ENCODE measurements at places on chromosomes 3 and 15.

DNA sequence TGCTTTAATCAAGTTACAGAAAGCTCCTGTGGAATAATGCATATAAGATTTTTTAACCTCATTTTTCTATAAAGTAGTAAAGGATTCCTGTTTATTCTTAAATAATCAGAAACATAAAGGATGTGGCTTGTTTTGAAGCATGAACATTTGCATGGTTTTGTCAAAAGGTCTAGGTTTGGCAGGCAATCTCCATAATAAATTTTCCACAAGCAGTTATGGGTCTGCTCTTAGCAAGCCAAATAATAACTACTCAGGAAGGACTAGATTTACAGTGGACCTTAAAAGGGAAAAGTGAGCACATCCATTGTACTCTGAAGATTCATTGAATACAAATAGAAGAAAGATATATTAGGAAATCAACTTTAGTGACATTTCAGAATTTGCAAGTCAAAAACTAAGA is 407.3 kb upstream of the CBLB start:
- no peak for DNase-seq

- no peak for DNase-seq
Measured at GRCh38 chr3:143315766-143316165, 196.2 kb downstream of the CHST2 start.

DNA sequence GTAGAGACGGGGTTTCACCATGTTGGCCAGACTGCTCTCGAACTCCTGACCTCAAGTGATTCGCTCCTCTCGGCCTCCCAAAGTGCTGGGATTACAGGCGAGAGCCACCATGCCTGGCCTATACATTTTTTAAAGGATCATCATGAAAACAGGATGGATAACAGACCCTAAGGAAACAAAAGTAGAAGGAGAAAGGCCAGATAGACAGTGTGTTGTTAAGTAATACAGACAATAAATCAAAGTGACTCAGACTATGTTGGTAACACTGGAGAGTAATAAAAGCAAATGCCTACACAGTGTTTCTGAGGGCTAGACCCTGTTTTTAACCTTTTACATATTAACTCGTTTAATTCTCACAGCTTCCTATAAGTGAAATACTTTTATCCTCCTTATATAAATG is 133.8 kb upstream of the MCTP2 start:
- no peak for DNase-seq

DNA sequence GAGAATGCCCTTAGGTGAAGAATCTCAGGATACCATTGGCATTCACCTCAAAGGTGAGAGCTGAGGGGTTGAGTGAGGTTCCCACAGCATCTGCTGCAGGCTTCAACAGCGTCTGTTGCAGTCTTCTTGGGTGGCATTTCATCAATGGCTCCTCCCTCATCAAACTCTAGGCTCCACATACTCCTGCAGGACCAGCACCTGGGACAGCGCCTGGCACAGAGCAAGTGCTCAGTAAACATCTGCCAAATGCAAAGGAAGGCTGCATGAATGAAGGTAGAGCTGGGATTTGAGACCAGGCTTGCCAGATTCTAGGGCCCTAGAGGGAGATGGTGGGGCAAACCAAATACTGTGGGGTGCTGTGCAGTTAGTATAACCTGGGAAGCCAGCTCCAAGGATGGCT is 9.6 kb downstream of the TRH start:
- DNase-seq: no peak

DNA sequence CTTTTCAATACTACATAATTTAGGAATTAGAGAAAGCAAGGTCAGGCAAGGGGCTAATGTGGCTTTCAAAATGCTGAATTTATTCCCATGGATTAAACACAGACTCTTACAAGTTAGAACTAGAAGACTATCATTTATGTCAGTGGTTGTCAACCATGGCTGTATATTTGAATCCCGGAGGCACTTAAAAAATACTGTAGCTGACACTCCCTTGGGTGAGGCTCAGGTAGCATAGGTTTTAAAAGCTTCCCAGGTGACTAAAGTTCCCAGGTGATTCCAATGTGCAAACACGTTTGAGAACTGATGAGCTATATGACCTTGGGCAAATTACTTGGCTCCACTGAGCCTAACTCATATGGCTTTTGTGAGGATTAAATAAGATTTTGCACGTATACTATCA is 29.6 kb downstream of the AAGAB start:
- DNase-seq: no peak

- DNase-seq: no peak
Measured at GRCh38 chr15:52008698-52009434, 10.2 kb upstream of the MAPK6 start.

DNA sequence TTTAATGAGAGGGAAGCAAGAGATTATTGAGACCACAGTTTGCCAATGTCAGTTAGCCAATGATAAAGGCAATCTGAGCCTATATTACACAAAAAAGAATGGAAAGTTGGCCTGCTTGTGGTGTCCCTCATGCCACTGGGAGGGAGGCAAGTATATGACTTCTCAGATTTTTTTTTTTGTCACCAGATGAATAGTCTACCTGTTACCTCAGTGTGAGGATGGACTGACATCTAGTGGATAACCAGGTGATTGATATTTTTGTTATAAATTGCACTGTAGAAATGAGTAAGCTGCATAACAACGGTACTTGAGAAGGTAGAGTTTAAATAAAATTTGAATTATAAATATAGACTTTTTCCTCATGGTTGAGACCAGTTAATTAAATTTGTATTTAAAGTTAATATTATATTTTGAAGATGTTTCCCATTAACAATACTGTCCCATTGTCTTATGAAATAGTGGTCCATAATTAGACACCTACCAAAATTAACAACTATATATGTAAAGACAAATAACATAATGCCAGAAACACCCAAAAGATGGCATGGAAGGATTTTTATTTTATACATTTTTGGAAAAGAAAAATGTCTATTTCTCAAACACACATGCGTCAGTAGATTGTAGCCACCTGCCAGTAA is 237.8 kb upstream of the GADL1 start:
- peak; percentile 50 for DNase-seq

DNA sequence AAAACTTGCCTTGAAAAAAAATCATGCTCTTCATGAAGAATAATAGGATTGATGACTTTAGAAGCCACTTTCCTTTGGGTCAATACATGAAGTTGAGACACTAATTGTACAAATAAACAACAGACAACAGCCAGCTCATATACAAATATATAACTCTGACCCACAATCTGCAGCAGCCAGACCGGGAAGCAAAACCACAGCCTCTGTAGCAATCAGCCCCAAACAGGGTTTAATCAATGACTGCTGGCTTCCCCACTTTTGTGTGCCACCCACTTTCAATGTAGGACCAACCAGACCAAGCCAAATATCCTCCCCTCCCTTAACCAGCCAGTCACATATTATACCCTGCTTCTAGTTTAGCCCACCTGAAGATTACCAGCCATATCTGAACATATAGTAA is 39.0 kb downstream of the IFT57 start:
- no peak for DNase-seq

GRCh38 chr3:176873261-176873660 is 324.0 kb downstream of the TBL1XR1 start:
- no peak for DNase-seq

- DNase-seq: no peak
Measured at GRCh38 chr3:23667536-23668429, 138.0 kb upstream of the UBE2E1 start.

GRCh38 chr3:76827701-76828226 is 212.1 kb upstream of the ROBO2 start:
- DNase-seq: no peak

DNA sequence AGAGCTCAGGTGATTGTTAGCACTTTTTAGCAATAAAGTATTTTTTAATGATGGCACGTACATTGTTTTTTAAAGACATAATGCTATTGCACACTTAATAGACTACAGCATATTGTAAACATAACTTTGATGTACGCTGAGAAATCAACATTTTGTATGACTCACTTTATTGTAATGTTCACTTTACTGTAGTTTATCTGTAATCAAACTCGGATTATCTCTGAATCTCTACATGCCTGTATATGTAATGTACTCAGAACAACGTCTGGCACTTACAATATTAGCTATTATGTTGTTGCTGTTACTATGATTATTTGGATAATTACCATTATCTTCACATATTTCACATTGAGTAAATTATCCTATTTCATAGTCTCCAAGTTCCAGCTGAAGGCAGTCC is 137.9 kb upstream of the CHRM5 start:
- DNase-seq: no peak

DNA sequence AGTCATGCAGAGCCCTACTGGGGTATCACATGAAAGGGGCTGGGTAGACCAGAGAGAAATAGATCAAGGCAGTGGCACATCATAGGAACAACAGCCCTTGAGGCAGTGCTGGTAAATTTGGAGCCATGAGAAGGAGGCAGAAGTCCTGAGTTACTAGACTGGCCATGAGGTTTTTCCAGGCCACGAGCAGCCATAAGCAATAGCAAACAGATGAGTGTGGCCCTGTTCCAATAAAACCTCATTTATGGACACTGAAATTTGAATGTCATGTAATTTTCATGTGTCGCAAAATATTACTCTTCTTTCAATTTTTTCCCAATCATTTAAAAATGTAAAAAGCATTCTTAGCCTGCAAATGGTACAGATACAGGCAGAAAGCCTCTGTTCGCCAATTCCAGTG is 28.1 kb upstream of the LRRN1 start:
- no peak for DNase-seq

DNA sequence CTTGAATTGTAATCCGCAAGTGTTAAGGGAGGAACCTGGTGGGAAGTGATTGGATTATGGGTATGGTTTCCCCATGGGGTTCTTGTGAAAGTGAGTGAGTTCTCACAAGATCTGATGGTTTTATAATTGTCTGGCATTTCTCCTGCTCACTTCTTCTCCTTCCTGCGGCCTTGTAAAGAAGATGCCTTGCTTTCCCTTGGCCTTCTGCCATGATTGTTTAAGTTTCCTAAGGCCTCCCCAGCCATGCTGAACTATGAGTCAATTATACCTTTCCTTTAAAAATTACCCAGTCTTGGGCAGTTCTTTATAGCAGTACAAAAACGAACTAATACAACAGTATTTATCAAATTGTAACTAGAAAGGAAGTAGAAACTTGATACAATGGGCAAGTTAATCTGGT is 31.9 kb downstream of the IFT57 start:
- no peak for DNase-seq

GRCh38 chr15:93040288-93041158 is 48.5 kb downstream of the RGMA start:
- DNase-seq: no peak

DNA sequence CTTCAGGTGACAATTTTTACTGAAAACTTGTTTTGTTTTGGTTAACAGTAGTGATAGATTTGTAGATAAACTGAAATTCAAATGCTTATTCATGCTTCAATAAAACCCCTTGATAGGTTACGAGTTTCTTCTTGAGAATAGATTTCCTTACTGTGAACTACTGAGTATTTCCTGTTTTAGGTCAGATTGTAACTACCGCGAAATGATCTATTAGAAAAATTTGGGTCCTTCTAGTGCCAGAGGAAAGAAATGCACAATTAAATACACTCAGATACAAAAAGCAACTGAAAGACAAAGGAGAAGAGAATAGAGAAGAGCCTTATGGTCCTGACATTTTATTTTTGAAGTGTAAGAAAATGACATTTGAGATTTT is 251.7 kb upstream of the TBL1XR1 start:
- peak; percentile 44 for DNase-seq

DNA sequence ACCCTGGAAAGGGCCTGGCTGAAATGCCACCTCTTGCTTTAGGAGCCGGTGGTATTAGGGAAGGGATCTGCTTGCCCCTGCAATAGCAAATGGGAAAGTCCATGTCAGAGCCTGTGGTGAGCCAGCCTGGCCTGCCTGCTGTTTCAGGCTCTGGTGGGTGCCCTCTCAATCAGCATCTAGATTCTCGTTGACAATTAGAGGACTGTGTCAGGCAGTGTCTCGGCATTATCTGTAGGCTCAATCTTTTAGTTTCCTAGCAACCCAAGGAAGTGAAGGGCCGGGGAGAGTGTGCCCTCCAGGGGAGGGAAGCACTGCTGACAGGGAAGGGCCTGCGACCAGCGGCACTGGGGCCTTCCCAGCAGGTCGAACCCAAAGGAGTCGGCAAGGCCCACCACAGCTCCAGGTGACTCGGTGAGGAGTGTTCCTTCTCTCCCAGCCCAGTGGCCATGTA is 42.1 kb downstream of the TLE3 start:
- no peak for DNase-seq

GRCh38 chr3:39542588-39542988 is 75.1 kb downstream of the MOBP start:
- no peak for DNase-seq

DNA sequence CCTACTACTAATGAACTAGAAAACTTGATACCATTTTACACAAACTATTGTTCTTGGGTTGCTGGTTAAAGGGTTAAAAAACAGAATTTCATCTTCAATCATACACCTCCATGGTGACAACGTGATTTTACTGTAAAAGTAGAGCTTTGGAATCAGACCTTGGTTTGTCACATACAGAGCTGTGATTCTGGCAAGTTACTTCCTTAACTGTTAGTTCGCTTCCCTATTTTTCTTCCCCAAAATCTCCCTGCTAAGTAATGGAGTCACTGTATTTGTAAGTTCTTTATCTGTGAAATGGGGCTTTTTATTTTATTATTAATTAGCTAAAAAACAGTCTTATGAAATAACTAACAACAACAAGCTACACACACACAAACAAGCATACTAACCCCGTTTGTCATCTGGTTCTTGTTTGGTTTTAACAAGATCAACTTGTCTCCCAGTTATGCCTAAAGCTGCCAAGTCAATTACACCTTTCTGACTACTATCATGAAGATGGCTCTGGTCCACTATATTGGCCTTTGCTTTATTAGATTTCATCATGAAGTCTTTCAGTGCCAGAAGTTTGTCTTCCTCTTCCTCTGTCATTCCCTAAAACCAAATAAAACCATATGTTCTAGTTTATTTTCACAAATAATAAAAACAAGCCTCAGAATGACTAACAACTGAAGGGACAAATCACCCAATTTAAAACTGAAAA is 38.6 kb downstream of the PIK3R4 start:
- DNase-seq: no peak

- no peak for DNase-seq
Measured at GRCh38 chr15:39407116-39407515, 173.8 kb upstream of the THBS1 start.

- DNase-seq: no peak
Measured at GRCh38 chr3:177973241-177973840, 562.9 kb upstream of the KCNMB2 start.

GRCh38 chr3:182544542-182544941 is 248.8 kb upstream of the ATP11B start:
- DNase-seq: no peak

- peak; percentile 49 for DNase-seq
Measured at GRCh38 chr3:168047190-168047795, 48.4 kb downstream of the GOLIM4 start.

DNA sequence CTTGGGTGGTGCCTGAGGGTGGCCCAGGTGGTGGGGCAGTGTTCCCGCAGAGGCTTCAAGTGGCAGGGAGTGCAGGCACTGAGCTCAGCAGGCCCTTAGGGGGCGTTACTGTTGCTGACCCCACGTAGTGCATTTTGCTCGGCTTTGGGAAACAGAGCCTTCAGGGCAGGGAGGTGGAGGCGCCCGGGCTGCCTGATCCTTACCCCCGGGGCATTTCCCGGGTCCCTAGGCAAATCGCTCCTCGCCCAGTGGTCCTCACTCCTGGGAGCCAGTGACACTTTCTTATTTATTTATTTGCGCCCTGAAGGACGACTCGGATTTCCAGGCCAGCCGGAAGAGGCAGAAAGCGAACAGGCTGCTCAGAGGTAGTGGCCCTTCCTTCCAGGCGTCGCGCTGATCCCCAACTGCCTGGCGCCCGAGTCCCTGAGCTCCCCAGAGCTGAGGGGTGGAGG is 10.1 kb upstream of the FOXB1 start:
- no peak for DNase-seq

Measured in CD4-positive, alpha-beta T cell treated with Interferon alpha-2 for 1 hour (primary cell).